ENCODE measurements at places on chromosomes 4 and X.
A peak's percentile ranks its signal among the peaks of the same experiment; 100 is the strongest.

DNA sequence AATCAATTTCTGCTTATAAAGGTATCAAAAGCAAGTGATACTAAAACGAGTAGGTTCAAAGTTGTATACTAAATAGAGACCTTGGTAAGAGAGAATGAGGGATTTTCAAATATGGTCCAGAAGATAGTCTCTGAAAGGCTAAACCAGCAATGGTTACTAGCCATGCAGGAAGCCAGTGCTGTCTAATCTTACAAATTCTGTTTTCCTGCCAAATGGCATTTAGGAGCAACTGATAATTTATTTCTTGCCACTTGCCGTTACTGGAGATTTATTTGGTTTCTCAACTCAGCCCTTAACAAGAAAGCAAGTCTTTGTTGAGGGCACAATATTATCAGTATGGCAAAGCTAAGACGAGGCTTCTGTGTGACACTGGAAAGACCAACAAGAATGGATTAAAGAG lies 47.2 kb downstream of the MAP7D3 start:
- no peak for DNase-seq

DNA sequence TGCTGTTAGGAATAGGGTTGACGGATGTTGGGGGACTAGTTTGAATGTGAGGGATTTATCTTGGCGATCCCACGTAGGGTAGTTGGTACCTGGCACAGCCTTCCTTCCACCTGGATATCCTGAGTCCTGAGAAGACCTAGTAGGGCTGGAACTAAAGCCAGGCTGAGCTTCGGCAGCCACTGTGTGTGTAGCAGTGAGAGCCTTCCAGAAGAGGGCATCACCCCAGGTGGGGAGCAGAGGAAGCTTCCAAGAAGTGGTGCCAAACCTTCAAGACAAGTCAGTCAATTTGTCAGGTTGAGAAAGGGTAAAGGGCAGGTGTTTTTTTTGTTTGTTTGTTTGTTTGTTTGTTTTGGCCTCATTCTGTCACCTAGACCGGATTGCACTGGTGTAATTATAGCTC lies 1.2 kb upstream of the FGFBP2 start:
- no peak for DNase-seq

DNA sequence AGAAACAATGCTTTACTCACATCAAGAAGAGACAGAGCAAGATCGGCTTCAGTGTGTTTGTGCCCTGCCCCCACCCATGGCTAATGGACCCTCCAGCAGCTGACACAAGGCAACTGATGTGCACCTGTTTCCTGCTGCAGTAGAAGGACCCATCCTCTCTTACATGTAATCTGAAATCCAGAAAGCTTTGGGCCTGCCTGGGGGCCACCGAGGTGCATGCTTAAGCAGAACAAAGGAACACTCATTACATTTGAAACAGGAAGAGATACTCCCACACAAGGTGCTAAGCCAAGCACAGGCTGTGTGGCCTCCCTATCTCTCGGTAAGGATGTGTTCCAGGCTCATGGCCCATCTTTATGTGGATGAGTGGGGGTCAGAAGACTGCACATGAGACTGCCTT lies 338.0 kb downstream of the SPOCK3 start:
- no peak for DNase-seq

DNA sequence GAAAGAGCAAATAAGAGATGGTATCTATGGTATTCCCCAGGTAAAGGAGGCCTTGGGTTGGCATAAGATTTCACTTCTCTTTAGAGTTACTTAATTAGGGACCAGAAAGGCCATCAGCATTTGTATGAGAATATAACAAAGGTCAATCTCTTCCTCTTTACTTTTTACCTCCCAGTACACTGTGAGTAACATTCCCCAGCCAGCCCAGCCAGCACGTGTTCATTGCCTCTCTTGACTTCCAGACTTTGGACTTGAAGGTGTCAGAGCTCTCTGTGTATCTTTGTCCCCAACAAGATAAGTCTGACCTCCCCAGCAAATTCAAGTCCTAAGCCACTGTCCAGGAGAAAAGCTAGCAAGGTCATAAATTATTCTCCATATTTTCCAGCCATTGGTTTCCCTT lies 110.5 kb downstream of the AR start:
- no peak for DNase-seq

GRCh38 chrX:121869876-121870477 lies 822.6 kb downstream of the GLUD2 start:
- DNase-seq: no peak

DNA sequence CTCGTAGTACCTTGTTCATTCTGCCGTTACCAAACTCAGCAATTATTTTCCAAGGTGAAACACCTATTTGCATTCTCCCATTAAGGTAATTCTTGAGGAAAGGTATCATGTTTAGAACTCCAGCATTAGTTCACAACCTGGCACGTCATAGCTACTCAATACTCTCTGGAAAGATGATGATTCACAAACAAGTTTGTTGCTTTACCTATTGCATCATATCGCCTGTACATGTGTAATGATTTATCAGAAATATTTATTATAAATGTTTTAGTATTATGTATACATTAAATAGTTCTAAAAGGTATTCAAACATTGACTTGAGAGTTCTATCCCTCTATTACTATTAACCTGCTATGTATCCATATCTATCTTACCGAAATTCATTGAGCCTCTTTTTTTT lies 658.3 kb upstream of the PITX2 start:
- no peak for DNase-seq

- no peak for DNase-seq
Observed at GRCh38 chr4:84800256-84800655, 166.2 kb downstream of the WDFY3 start.

GRCh38 chr4:152620915-152621314 lies 58.9 kb downstream of the TMEM154 start:
- no peak for DNase-seq

DNA sequence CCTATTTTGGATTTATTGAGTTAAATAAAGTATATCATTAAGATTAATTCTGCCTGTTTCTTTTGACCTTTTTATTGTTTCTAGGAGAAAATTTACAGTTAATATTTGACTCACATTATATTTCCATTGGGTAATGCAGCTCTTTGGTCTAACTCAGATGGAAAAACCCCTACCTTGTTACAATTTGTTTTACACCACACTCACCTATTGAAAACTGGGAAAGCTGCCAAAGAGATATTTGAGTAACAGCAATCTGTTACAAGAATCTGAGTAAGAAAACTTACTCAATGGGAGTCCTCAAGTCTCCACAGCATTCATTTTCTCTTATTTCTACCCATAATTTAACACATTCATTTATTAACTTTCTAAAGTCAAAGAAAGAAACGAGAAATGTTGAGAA lies 108.0 kb upstream of the TLL1 start:
- DNase-seq: no peak

DNA sequence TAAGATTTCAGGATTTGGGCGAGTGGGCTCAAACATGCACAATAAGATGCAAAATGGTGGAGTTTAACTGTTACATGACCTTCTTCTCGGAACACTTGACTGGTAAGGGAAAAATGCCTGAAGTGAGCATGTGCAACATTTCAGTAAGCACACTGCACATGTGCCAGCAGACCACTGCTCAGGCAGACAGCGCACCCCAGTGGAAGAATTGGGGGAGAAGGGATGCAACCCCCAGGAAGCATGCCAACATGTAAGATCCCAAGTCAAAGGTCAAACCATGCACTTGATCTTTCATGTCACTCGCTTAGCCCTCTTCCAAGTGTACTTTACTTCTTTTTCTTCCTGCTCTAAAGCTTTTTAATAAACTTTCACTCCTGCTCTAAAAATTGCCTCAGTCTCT lies 256.3 kb downstream of the CENPC start:
- DNase-seq: no peak

DNA sequence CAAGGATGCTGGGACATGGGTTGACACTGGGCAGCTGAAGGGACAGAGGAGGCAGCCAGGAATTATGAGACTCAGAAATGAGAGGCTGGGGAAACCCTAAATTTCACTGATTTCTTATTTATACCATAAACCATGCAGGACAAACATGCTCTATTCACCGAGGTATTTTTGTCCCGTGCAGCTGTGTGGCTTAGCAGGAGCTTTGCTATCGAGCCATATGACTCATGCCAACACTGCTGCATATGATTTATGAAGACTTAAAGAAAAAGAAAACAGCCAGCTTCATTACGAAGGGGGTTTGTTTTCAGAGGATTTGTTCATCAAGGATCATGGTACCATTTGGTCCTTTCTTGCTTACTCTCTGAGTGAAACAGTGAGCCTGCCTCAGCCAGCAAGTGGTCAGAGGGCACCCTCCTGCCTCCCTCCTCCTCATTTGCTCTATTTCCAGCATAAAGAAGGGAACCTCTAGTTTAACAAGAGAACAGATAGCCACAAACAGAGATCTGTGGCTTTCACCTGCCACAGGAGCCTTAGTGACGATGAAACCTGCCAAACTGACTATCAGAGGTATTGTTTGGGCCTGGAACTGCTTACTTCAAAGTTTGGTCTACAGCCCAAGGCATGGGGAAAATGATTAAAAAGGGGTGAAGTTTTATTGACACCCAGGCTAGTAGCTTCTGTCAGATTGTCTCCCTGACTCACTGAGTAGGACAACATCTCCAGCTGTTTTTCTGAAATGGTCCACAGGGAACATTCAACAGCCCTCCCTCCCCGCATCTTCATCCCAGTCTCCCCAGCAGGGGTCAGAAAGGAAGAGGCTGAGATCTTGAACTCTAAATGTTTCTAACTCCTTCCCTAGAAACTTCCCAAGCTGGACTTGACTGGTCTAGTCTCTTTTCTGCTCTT lies 80.1 kb upstream of the MAML3 start:
- no peak for DNase-seq

GRCh38 chr4:80732010-80732409 lies 298.5 kb upstream of the BMP3 start:
- DNase-seq: no peak

DNA sequence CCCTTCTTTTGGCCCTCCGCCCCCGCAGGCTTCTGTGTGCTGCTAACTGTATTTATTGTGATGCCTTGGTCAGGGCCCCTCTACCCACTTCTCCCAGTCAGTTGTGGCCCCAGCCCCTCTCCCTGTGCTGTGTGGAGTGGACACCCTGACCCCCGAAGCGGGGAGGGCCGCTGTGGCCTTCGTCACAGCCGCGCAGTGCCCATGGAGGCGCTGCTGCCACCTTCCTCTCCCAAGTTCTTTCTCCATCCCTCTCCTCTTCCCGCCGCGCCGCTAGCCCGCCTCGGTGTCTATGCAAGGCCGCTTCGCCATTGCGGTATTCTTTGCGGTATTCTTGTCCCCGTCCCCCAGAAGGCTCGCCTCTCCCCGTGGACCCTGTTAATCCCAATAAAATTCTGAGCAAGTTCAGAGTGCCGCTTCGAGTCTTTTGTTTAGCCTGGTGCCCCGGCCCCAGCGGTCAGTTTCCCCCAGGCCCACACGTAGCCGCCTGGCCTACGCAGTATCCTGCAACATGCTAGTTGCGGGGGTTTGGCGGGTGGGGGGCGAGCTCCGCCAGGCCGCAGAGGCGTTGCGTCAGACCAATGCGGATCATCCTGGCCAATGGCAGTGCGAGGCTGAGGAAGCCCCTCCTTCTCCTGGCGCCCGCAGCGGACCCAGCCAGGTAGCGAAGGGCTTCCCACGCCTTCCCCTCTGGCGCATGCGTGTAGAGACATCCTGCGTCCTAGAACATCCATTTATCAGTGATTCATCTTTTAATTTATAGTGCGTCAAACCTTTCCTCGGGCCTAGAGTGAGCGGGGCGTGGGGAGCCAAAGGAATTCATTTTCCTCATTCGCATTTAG lies 5.6 kb upstream of the KANTR start:
- peak; percentile 93 for DNase-seq

GRCh38 chrX:36869457-36869856 lies 138.7 kb upstream of the FAM47C start:
- no peak for DNase-seq

- DNase-seq: no peak
Observed at GRCh38 chrX:13938829-13939530, 90.7 kb downstream of the GEMIN8 start.

GRCh38 chr4:114180481-114180880 lies 201.0 kb upstream of the ARSJ start:
- DNase-seq: peak; percentile 67

DNA sequence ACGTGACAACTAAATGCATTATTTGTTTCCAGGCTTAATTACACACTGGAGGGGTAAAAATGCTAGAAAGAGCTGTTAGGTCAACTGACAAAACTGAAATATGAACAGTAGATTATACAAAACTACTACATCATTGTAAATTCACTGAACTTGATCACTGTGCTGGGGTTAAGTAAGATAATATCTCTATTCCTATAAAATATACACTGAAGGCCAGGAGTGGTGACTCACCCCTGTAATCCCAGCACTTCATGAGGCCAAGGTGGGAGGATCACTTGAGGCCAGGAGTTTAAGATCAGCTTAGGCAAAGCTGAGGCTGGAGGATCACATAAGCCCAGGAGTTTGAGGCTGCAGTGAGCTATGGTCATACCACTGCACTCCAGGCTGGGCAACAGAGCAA lies 31.8 kb upstream of the NKX6-1 start:
- DNase-seq: no peak

DNA sequence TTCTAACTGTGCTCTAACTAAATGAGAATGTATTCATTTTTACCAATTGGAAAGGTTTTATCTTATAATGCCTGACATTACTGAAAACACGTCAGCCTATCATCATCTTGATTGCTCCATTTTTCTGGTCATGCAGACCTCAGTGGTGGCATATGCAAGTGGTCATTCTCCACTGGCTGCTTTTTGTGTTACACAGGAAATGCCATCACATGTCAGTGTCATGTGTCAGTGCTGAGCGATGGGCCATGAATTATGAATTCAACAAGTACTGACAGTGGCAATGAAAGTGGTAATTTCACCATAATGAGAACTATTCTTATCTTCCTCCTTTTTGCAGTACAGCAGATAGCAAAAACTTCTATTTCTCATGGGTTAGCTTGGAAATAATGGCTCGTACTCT lies 190.5 kb downstream of the PACRGL start:
- no peak for DNase-seq

DNA sequence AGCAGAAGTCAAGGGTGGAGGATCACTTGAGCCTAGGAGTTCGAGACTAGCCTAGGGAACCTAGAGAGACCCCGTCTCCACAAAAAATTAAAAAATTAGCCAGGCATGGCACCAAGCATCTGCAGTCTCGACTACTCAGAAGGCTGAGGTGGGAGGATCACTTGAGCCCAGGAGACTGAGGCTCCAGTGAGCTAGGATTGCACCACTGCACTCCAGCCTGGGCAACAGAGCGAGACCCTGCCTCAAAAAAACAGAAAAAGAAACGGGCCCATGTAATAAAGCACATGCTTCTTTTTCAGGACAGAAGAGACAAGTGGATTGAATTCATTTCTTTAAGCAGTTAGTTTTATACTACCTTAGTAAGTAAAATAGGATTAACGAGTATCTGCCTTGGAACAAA lies 42.0 kb downstream of the ELOVL6 start:
- no peak for DNase-seq
